ENCODE measurements at places on chromosomes 12 and 14.

DNA sequence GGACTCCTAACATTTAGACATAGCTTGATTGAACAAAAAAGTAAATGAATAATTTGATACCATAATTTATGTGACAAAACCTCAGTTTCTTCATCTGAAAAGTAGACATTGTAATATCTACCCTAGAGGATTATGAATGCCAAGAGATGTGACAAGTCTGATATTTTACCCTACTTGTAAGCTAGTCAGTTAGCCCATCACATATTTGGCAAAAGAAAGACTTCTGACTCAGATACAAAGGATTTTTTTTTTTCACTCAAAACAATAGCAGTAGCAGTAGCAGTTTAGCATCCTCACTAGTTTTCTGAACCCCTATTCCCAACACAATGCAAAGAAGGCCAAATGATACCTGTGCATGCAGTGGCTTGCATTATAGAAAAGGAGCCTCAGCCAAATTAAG, 377.3 kb upstream of the E2F7 start:
- DNase-seq: no peak

- no peak for DNase-seq
These were observed 56.1 kb upstream of the PCED1B start for GRCh38 chr12:47023311-47023710.

- DNase-seq: no peak
These were observed 8.6 kb upstream of the USP15 start for GRCh38 chr12:62251609-62251958.

- no peak for DNase-seq
These were observed 222.0 kb upstream of the LRIG3 start for GRCh38 chr12:59142183-59142790.
